Right atrium auricular region (tissue), 2 donors: ENCODE measurements at places on chromosomes 6 and 20.

DNA sequence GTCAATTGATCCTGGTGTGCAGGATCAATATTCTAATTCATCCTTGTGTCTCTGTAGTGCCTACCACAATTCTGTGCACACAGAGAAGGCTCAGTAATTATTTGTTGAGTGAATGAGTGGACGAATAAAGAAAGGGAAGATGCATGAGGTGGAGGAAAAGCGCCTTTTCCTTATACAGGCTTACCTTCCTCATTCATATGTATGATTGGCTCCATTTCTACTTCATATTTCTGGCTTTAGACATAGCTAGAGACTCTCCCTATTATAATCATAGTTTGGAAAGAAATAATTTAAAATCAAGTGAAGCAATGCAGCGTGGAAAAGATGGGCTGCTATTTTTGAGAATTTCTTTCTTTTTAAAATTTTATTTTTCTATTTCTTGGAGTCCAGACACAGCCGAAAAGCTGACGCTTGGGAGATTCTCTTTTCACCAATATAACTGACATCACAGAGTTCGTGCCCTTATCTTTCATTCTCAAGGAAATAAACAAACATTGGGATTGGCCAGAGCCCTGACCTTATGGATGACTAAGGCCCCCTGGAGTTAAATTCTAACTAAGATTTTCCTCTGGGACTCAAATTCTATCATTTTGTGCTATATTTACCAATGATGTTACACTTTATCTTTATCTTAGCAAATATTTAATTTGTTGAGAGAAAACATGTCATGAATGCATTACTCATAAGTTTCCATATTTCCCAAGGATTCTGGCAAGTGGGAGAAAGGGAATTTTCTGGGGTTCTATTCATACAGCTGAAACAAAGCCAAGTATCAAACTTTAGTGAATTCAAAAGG lies 48.1 kb downstream of the PRL start:
- DNase-seq, result no peak

- DNase-seq, result no peak
Measured at GRCh38 chr6:16769131-16769985, 8.1 kb upstream of the ATXN1 start.

- no peak for DNase-seq
Measured at GRCh38 chr6:142947714-142948480, 2.9 kb upstream of the HIVEP2 start.

DNA sequence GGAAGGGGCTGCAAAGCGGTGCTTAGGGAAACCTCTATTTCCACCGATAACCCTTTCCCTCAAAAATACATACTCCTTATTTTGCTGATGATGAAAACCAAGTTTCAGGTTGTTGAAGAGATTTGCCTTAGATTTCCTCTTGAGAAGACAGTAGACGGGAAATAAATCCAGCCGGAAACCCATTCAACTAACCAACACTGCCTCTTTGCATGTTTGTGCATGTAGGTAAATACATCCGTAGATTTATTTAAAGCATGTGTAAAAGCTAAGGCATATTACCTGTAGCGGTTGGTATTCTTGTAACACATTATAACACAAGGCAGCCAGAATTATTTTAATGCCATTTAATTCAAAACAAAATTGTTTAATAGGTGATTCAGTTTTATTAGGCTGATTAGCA lies 136.3 kb upstream of the SLC22A23 start:
- no peak for DNase-seq

DNA sequence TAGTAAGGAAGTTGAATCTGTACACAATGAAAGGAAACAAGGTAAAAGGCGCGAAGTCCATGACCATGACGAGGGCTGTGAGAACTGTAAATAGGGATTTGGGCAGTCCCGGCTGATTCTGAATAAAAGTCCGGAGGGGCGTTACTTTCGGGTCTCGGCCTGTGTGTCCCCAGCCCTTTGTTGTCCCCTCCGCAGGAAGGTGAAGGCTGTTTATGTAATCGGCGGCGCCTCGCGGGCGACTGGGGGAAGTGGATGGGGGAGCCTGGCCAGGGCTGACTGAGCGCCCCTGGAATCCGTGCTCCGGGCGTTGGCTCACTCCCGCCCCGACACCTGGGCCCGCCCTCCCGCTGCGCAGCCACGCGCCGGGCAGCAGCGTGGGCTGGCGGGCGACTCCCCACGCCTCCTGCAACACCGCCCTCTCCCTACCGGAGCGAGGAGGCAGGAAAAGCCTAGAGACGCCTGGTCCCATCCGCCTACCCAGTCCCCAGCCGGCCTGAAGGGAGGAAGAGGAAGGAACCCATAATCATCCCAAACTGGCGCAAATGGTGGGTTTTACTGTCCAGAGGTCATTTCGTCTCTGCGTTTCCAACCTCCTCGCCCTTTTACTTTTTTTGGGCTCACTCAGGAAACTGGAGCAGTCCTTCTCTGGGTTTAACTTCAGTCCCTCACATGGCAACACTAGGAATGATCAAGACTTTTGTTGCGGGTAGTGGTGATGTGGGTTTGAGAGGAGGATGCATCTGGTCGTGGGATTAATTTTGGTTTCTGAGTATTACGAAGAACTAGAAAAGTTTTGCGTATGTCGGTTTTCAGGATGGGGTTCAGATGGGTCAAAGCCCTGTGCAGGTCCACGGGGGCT lies 12.1 kb downstream of the TRIM31 start:
- DNase-seq, result no peak
